ENCODE measurements at places on chromosomes 6 and 20.

- no peak for DNase-seq
These were observed 10.9 kb upstream of the ZNF831 start for GRCh38 chr20:59152559-59153354.

DNA sequence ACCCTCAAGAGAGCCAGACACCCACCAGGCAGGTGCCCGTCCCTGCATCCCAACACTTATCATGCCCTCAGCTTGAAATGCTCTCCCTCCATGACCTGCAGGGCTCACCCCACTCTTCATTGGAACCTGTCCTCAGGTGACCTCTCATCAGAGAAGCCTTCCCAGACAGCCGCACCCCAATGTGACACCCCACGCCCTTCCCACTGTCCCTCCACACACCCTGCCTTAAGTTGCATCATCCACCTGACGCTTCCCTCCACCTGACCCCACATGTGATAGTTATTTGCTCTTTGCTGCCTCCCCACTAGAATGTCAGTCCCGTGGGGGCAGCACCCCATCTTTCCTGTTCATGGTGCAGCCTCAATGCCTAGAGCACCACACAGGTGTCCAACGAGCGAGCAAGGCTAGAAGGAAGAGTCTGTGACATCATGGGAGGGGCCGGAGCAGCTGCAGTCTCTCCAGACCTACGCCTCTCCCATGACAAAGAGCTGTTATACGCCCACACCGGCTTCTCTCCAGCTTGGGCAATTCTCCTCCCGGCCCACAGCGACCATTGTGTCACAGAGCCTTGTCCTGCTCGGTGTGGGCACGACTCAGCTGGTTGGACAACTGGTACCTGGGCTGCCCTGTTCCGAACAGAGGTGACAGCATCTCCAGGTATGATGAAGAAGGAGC lies 58.2 kb downstream of the NFATC2 start:
- no peak for DNase-seq

- DNase-seq, result no peak
These were observed 207.7 kb upstream of the PTCHD4 start for GRCh38 chr6:48318670-48319069.

DNA sequence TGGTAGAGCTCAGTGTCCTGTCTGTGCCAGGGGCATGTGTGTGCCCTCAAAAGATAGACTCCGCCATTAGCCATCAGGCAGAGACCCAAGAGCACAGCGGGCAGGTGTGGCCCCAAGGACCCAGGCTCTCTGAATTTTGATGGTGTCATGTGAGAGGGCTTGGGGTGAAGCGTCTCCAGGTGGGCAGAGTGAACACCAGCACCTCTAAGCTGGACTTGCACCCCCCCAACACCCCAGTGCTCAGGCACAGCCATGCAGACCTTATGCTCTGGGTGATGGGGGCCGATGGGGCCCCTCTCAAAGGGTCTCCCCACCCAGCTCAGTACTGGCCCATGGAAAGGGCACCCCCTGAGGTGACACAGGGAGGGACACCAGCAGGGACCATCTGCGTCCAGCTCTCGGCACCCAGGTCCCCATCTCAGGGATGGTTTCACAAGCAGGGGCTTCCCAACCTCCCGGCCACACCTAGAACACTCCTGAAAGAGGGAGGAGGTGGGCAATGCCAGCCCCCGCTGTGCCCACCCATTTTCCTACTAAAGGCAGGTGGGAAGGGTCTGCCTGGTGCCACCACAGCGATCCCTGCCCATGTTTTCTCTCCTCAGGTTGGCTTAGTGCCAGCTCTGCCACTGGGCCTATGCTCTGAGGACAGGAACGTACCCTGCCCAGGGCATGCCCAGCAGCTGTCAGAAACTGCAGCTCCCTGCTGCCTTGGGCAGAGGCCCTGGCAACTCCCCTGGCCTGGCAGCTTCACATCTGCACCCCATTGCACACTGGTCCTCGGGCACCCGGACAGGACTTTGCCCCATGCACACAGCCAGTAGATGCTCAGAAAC lies 3.5 kb downstream of the CST7 start:
- DNase-seq, result no peak

DNA sequence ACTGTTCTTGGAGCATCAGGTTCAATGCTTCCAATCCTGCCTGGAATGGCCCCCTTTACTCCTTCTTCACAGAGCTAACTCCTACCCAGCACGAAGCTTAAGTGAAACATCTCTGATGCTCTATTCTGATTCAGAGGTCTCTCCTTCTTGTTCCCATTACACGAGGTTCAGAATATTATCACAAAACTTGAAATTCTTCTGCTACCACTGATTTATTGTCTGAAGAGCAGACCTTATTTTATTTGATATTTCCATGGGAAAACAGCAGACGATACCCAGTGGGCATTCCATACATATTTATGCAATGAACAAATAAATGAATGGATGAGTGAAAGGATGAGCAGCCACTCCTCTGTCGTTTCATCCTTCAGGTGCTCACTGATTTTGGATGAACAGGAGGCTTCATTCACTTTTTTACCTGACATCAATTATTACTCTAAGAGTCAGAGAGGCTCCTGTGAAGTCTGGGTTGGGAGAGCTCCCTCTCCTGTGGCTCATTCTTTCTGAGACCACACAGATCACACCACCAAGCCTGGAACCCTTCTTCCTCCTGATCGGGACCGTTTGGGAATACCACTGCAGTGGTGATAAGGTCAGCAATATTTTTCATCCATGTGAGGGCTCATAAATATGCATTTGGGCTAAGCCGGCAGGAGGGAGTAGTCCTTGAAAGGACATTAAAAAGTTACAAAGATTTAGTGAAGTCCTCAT lies 25.8 kb downstream of the SMLR1 start:
- DNase-seq, result no peak

DNA sequence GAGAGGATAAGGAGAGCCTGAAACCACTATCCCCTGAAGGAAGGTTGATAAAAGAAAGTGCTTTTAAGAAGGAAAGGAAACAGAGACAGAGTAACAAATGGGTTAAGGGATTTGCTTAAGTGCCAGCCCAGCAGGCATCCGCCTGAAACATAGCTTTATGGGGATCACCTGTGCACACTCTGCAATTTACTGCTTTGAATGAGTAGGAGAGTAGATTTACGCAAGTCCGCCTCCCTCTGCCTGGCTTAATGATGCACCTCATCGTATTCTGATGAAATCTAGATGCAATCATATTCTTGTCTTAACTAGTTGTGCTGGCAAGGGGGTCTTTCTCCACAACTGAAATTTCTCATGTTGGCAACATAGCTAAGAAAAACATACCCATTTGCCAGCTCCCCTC lies 101.1 kb upstream of the ID4 start:
- DNase-seq, result no peak

DNA sequence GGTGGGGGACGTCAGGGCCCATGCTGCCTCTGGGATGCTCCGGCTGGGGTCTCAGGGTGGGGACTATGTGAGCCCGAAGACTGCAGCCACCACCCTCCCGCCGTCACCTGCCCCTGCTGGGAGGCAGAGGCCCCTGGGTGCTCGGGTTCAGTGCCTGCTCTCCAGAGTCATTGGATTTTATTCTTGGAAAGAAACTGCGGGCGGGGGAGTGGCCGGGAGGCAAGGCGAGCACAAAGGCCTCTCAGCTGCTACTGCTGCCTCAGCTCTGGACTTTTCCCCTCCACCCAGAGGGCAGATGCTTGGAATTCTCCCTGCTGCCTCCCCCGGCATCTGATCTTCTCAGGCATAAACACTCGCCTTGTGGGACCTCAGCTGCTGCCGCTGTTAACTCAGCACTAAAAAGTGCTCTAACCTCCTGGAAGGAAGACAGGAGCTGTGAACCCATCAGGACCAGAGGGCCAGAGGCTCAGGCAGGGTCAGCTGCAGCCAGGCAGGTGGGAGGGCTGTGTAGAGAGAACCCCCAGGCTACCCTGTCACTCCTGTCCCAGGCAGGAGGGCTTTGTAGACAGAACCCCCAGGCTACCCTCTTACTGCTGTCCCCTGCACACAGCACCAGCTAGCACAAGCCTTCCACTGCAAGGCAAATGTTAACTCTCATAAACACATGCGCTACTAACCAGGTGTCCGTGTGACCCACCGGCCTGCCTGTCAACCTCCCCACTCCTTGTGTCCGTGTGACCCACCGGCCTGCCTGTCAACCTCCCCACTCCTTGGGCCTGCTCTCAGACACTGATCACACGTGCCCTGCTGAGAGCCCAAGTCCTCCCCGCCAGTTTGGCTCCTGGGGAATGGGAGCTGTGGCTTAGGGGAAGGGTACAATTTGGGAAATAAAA lies 9.4 kb upstream of the FRMD1 start:
- no peak for DNase-seq

- DNase-seq, result no peak
These were observed 9.3 kb upstream of the ARID1B start for GRCh38 chr6:156767603-156768467.

GRCh38 chr6:119676961-119677360 lies 327.4 kb upstream of the MAN1A1 start:
- DNase-seq, result no peak

DNA sequence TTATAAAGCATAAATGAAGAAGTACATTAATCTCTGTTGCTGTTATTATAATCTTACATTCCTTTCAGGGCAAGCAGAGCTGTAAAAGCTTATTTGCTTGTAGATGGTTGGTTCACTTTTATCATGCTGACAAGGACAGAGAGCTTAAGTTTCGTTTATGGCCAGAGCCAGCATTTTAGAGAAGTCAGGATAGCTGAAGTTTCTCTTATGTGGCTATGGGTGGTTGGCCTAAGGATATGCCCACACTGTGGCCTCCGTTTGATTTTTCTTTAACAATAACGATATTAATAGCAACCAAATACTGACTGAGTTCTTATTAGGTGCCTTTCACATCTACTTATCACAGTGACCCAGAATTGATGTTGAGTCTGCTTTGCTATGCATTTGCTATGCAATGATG lies 78.5 kb downstream of the FARS2 start:
- DNase-seq, result no peak

GRCh38 chr20:62143957-62144825 lies 622 bp downstream of the SS18L1 start:
- DNase-seq, result peak; percentile 61

- DNase-seq, result no peak
These were observed 499.6 kb upstream of the SYNCRIP start for GRCh38 chr6:86142326-86142725.

- DNase-seq, result no peak
These were observed 130.7 kb upstream of the KCNK16 start for GRCh38 chr6:39453241-39453640.

- DNase-seq, result no peak
These were observed 83.8 kb downstream of the SASH1 start for GRCh38 chr6:148426317-148426977.

- no peak for DNase-seq
These were observed 94.4 kb upstream of the SIRPA start for GRCh38 chr20:1800777-1801176.

DNA sequence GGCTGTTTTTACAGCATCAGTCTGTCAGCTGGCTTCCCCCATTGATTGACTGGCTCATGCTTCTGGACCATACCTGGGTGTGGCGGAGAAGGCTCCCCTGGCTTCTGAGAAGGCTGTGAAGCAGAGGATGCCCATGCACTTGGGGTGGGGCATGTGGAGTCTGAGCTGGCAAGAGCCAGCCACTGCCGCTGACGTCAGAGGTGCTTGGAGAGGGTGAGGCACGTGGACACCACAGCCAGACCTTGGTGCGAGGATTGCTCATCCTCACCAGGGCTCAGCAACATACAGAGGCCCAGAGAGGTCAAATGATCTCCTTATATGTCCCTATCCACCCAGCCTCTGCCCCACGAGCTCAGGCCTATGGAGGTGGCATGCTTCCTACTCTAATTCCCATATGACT lies 211.2 kb upstream of the PMEPA1 start:
- no peak for DNase-seq

DNA sequence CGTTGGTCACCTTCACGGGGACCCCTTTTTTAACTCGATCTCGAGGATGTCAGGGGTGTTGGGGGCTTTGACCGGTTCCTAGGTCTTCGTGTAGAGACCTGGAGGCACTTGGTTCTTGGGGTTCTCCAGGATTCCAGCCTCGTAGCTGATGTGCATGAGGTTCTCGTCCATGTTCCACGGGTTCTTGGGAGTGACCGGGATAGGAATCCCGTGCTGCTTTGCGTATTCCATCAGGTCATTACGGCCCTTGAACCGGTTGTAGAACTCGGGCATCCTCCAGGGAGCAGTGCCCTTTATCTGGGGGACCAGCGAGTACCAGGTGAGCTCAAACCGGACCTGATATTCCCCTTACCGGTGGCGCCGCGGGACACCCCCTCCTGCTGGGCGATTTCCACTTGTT lies 88.0 kb upstream of the RIPOR2 start:
- no peak for DNase-seq

- DNase-seq, result no peak
These were observed 148.2 kb downstream of the ERMARD start for GRCh38 chr6:169899481-169900145.

GRCh38 chr6:32933661-32934085 lies 7.2 kb downstream of the HLA-DMB start:
- peak; percentile 65 for DNase-seq

GRCh38 chr20:6663751-6664388 lies 103.6 kb upstream of the BMP2 start:
- no peak for DNase-seq

All from stimulated activated CD4-positive, alpha-beta T cell treated with anti-CD3 and anti-CD28 coated beads, Interleukin-1b, Interleukin-23, amount 100 ng/mL, for 24 hours (primary cell).